ENCODE measurements at places on chromosomes 2 and 18. TPM values are rescaled to one million over a fixed set of nuclear protein-coding genes. Genes with fewer than 3 reads are reported as not detected.

DNA sequence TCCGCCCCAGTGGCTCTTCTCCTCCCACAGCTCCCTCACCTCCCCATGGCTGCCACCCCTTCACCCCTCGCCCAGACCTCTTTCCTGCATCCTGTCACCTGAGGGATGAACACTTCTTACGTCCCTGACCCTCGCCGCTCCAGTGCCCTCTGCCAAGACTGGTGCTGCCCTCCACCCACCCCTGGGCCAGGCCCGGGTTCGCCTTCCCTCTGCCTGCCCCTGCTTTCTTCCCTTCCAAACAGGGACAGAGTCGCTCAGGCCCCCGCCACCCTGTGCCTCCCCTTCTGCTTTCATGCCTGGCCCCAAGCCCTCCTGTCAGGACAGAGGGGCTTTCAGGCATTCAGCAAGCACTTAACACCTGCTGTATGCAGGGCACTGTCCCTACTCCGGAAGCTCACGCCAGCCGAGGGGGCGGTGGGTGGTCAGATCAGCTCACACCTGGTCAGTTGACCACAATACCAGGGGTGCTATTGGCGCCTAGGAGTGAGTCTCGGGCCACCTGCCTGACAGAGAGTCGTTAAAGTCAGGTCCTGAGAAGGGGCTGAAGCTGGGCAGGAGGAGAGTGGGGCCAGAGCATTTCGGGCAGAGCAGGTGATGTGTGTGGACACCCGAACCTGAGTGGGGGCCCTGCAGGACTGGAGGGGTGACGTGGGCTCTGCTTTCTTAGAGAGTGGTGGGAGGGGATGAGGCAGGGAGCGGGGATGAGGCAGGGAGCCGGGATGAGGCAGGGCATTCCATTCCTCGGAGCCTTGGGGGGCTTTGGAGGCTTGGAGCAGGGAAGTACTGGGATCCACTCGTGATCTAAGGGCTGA is 26.0 kb upstream of the HPCAL1 start:
- DNase-seq, result no peak

DNA sequence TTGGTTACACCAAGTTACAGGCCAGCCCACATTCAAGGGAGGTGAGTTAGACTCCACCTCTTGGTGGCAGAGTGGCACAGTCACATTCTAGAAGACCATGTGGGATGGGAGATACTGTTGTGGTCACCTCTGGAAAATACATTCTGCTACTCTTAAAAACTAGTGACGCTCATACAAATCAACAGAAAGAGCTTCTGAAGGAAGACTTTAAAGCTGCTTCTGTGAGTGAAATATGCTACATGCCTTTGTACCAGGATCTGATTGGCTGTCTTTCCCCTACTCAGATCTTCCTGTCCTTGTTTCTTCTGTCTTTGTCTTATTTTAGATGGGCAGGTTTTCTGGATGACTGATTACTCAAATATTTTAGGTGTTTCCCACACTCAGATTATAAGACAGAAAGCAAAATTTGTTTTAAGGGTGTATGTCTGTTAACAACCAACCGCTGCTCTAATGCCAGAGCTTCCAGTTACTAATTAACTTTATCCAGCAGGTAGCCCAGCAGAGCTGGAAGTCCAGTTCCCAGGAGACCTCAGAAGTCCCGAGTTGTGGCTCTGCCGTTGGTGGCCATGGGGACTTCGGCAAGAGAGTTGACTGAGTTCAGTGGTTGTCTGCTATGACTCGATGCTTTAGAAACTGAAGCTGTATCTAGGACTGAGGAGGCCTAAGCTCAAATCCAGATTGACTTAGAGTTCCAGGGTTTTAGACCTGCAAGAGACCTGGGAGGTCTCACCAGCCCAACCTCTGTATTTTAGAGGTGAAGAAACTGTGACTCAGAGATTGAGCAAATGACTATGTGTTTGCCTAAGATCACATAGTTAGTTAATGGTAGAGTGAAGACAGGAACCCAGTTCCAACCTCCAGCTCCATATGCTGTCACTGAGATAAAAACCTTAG is 7.4 kb downstream of the IL1R2 start:
- no peak for DNase-seq

DNA sequence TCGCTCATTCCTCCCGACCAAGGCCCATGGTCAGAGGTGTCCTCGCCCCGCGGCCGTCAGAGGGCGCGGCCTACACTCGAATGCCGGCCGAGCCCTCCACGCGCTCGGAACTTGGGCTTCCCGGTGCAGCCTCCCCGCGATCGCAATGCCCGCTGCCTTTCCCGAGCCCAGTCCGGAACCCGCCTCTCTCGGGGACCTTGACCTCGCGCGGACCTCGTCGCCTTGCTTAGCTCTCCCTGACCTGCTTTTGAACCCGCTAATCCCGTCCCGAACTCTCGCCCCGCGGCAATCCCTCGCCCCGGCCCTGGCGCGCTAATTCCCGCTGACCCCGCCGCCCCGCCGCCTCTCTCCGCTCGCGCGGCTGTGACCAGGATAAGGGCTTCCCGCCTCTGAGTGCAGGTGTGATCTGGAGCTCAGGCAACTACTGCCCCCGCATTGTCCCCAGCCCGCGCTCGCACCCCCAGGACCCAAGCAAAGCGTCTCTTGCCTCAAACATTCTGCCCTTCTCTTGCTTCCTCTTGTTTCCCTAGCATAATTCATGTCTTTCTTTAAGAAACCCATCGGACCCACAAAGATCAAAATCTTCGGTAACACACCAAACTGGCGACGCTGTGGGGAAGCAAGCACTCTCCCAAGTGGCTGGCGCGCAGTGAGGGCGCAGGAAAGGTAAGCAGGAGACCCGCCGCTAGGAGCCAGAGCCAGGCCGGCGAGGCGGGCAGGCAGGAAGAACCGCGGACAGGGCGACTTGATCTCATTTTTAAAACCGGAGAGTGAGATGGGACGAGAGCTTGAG is 46.6 kb upstream of the ATP6V1B1 start:
- DNase-seq, result peak; percentile 74

GRCh38 chr2:60296219-60296955 is 257.1 kb downstream of the BCL11A start:
- no peak for DNase-seq

GRCh38 chr2:39839261-39839848 is 60.3 kb upstream of the THUMPD2 start:
- DNase-seq, result no peak

Gene KHK
- total RNA-seq, result 2.0 TPM

Gene OR6B2
- not detected for total RNA-seq

Gene SULT1C4
- total RNA-seq, result 1.7 TPM

All from esophagus muscularis mucosa (tissue), 4 donors.